ENCODE measurements at places on chromosomes 3 and 15.

DNA sequence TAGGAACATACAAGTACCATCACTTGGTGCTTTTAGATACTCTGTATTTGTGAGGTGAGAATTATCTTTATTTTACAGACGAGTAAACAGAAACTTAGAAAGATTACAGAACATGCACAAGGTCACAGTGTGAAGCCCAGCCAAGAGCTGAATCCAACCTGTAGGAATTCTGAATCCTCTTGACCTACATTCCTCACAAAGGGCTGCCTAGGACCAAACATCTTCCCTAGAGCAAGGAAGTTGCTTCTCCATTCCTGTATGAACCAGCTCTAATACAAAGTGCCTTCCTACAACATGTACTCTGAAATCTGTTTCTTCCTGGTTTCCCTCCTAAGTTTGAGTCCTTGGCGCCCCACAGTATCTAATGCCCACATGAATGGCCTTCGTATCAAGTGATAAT lies 2.9 kb downstream of the HDGFL3 start:
- no peak for DNase-seq

DNA sequence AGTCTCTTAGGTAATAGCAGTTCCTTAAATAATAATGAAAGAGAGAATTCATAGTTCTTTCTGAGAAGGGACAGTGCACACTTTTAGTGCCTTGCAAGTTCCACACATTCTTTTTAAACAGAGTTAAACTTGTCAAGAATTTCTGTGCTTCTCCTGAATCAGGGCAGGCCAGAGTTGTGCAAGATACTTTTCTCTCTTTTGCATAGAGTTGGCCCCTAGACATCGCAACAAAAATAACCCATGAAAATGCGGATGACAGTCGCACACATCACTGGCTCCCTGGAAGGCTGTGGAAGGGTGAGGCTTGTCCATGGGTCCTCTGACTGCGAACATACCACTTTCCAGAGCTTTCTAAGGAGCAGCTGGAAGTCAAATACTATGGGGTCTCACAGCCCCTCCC lies 40.1 kb downstream of the FBLN2 start:
- peak; percentile 2 for DNase-seq

- DNase-seq = no peak
These were observed 26.3 kb upstream of the BNC1 start for GRCh38 chr15:83310521-83311456.

- DNase-seq = no peak
These were observed 9.7 kb upstream of the CMTM7 start for GRCh38 chr3:32381922-32382321.

DNA sequence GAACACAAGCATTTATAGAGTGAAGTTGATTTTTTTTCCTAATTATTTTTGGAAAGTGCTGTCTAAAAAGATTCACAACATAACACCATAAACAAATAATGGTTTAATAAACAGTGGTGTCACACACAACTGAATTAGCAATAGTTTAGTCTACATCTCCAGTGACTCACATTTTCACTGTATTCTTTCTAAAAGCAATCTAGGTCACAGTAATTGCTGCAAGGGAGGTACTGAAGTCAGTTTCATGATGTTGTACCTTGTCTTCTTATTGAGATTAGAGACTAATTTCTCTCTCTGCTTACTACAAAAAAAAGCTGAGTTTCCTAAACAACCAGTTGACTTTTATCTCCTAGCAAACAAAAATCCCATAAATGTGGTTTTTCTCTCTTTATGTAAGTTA lies 29.6 kb downstream of the PLSCR4 start:
- no peak for DNase-seq

- DNase-seq = no peak
These were observed 23.6 kb downstream of the DUT start for GRCh38 chr15:48354694-48355303.

DNA sequence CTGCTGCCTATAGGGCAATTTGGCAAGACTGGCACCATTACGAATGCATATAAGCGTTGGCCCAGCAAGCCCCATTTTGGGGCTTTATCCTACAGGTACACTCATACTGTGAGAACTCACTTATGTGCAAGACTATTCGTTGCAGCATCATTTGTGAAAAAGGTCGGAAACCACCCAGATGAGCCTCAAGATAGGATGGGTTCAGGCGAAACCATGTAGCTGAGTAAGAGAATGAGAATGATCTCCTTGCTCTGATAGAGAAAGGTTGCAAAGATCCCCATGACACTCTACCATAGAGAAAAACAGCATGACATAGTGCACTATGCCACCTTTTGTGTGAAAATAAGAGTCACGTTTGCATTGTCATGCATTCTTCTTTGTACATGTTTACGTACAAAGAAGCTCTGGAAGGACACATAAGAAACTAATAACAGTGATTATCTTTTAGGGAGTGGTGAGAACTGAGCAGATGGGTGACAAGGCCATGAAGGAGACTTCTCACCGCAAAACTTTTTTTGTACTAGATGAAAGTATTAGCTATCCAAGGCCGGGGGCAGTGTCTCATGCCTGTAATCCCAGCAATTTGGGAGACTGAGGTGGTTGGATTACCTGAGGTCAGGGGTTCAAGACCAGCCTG lies 50.0 kb downstream of the RHCG start:
- no peak for DNase-seq

- no peak for DNase-seq
These were observed 282.5 kb upstream of the EPHA3 start for GRCh38 chr3:88824666-88825564.

- DNase-seq = no peak
These were observed 413.9 kb upstream of the C2CD4B start for GRCh38 chr15:62578960-62579359.

DNA sequence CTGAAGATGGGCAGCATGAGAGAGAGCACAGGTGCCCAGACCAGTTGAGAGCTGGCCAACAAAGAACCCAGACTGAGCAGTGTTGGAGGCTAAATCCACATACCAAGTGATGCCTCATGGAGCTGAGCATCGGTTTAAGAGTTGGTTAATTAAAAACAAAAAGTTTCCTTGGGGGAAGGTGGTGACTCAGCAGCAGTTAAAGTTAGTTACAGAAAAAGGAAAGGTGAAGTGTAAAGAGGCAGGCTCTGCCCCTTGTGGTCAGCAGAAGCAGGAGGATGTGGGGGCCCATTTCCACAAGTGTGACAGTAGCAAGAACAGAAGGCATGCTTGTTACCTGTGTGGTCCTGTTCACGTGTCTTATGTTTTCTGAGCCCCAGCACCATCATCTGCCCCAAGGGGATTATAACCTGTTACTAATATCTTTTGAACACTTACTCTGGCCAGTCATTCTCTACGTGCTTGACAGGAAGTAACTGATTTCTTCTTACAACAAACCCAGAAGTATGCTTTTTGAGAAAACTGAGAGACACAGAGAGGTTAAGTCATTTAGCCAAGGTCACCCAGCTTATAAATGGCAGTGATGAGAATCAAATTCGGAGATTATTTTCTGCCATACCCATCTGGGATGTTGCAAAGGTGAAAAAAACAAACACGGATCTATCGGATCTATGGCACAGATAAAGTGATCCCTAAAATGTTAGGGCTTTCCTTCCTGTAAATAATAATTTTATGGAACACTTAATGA lies 91.0 kb downstream of the EPHB1 start:
- no peak for DNase-seq

GRCh38 chr3:43883729-43884396 lies 193.1 kb downstream of the ABHD5 start:
- DNase-seq = no peak

GRCh38 chr3:71758091-71758490 lies 4.4 kb downstream of the GPR27 start:
- DNase-seq = no peak

- no peak for DNase-seq
These were observed 6.9 kb upstream of the NME9 start for GRCh38 chr3:138336454-138336999.

GRCh38 chr3:15107075-15107947 lies 8.4 kb upstream of the RBSN start:
- DNase-seq = no peak

- no peak for DNase-seq
These were observed 74.2 kb upstream of the FNDC3B start for GRCh38 chr3:171965067-171965712.

- DNase-seq = no peak
These were observed 149.0 kb upstream of the TLE3 start for GRCh38 chr15:70246623-70247220.

DNA sequence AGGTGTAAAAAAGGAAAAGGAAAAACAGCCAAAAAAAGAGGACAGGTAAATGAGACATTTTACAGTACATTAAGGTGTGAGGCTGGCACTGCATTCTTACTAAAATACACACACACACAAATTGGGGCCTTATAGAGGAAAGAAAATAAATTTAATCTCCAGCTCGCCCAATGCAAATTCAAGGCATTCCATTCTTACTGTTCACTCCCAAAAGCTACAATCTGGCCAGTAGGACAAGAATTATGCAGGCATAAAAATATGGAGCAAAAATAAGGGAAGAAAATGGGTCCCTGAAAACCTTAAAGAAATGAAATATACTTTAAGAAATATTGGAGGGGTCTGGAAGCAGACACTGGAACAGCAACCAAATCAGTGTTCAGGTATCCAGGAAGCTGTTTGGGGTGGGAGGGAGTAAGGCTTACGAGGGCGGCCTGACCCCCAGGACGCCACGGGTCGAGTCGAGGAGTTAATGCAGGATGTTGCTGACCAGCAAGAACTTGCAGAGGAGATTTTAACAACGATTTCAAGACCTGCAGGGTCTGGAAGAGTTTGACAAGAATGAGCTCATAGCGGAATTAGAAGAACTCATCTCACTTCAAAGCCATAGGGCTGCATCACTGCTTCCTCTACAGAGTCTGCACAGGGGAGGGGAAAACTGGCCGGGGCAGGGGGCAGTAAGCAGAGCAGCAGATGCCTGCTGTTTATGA lies 245.5 kb downstream of the TBL1XR1 start:
- DNase-seq = no peak

DNA sequence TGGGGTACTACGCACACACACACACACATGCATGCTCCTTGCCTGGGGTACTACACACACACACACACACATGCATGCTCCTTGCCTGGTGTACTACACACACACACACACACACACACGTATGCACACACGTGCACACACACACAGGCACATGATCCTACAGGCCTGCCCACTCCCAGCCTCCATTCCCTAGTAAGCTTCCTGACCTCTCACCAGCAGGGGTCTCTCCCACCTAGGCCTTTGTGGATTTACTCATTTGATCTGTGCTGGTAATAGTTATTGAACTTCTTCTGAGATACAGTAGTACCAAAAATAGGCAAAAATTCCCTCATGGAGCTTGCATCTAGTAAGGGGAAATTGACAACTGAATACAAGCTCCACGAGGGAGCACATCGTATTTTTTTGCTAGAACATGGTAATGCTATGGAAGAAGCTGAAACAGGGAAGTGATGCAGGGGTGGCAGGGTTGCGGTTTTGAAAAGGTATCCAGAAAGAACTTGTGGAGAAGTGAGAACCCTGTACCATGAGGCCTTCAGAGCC lies 19.1 kb downstream of the TTC21A start:
- DNase-seq = no peak

DNA sequence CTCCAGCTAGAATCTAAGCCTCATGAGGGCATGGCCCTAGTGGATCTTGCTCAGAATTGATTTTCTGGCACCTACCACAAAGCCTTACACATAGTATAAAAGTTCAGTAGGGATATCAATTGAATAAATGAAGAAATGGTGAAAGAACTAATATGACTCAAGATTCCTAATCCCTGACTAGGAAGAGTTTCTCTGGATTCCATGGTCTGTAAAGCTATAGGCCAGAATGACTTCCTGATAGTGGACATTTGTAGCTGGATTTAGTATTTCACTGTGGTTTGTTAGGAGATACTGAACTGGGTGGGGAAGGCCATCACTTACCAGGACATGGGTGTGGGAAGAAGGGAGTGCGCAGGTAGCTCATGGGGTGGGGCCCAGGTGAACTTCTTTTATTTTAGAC lies 168.9 kb downstream of the RAP2B start:
- DNase-seq = no peak

GRCh38 chr15:94026458-94027304 lies 204.7 kb upstream of the MCTP2 start:
- no peak for DNase-seq

DNA sequence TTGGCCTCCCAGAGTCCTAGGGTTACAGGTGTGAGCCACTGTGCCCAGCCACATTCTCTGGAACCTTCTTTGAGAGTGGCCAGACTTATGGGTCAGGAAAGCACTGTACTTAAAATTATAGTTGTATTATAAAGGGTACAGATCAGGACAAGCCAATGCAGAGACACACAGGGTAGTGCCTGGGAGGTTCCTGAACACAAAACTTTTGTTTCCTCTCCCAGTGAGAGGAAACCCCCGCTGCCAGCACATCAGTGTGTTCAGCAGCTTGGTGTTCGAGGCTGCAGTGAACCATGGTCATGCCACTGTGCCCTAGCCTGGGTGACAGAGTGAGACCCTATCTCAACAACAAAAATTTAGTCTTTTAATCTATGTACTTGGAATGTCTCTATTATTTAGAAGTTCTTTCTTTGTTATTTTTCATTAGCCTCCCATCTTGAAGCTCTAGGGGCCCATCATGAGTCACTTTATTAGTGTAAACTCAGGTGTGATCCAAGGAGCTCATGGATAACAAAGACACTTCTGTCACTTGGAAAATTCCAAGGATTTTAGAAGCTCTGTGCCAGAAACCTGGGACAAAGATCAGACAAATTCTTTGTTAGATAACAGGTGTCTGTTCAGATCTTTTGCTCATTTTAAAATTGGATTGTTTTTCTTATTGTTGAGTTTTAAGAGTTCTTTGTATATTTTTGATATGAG lies 7.8 kb downstream of the BLOC1S6 start:
- no peak for DNase-seq

DNA sequence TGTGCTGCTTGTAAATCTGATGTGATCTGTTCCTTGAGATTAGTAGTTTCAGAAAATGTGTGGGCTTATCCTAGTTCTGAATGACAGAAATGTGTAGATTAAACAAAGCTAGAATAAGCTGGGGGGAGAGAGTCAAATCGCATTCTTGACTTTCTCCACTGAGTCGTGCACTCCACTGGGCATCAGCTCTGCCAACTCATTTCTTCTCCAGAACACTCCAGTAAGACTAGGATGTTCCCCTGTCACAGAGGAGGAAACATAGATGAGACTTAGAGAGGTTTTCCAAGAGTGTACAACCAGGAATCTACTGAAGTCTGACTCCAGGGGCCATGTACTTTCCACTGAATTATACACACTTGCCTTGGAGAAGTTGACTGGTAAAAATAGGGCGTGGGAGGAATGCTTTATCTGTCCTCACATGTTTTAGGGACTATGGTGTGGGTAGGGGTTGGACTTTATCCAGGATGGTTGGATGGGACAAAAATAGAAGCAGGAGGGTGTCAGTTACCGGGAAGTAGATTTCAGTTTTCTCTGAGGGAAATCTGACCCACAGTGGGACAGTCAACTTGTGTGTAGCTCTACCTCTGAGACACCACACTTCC lies 298.2 kb downstream of the UBE2E2 start:
- DNase-seq = no peak

DNA sequence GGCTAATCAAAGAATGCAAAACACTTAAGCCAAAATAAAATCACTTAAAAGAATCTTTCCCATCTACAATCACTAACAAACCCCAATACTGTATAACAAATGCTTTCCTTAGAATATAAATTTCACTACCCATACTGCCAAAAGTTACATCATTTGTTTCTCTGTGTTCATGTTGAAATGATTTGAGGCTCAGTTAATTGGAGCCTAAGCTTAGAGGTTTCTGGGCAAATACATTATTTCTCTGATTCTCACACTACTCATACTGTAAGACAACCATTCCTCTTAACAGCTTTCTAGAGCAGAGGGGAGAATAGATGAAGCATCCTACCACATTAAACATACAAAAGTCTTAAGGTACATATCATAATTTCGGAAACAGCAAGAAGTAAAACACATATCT lies 2.1 kb downstream of the RIOX2 start:
- DNase-seq = no peak

GRCh38 chr3:120524171-120524923 lies 71.8 kb upstream of the NDUFB4 start:
- DNase-seq = no peak

- DNase-seq = no peak
These were observed 436.5 kb downstream of the CNTN4 start for GRCh38 chr3:2535206-2535605.
